Lung (tissue), 17 donors: ENCODE measurements at places on chromosomes 3 and 15. TPM values are rescaled to one million over a fixed set of nuclear protein-coding genes. Genes with fewer than 3 reads are reported as not detected.

IL17RC gene
- total RNA-seq: 31.7 TPM

STRA6 gene
- 0.40 TPM for total RNA-seq

ACP3 gene
- total RNA-seq: 66.4 TPM

PAK6 gene
- 10.4 TPM for total RNA-seq

P2RY14 gene
- total RNA-seq: 11.0 TPM

- DNase-seq: no peak
These were observed 185.0 kb upstream of the TOPAZ1 start for GRCh38 chr3:44056446-44057240.

DNA sequence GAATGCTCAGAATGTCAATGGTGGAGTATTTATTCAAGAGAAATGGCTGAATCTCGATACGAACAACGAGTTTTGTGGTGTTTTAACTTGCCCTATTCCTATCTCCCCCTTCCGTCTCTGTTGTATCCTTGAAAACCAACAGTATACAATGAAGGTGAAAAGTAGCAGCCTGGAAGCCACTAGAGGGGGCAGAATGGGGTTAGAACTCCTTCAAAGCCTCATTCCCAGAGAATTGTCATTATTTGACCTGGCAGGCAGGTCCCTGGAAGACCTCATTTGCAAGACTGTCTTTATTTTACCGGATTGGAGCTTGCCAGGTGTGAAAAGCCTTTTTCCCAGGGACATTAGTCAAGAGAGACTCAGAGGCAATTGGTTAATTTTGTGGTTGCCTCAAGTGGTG, 139.4 kb downstream of the LRRC28 start:
- no peak for DNase-seq

GRCh38 chr3:49476563-49476962, 6.5 kb downstream of the DAG1 start:
- DNase-seq: no peak

- DNase-seq: no peak
These were observed 39.2 kb upstream of the AGBL1 start for GRCh38 chr15:86040356-86041033.

GRCh38 chr3:59995563-59995962, 945.7 kb upstream of the CFAP20DC start:
- no peak for DNase-seq

- no peak for DNase-seq
These were observed 86.4 kb downstream of the PCCB start for GRCh38 chr3:136336329-136337100.

DNA sequence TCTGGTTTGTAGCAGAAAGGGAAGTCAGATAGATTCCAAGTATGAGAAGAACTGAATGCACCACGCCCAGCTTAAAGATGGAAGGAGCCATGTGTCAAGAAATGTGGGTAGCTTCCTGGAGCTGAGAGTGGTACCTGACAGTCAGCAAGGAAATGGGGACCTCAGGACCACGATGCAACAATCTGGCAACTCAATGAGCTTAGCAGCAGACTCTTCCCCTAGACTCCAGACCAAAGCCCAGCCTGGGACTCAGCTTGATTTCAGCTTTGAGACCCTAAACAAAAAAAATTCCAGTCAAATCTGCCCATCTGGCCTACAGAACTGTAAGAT, 24.4 kb downstream of the MIX23 start:
- no peak for DNase-seq
